SHP77 treated with DMSO at 0.1 percent for 48 hours (cell line): ENCODE measurements at places on chromosomes 3 and 15.

- DNase-seq = no peak
Observed at GRCh38 chr15:101440846-101441590, 48.5 kb downstream of the PCSK6 start.

DNA sequence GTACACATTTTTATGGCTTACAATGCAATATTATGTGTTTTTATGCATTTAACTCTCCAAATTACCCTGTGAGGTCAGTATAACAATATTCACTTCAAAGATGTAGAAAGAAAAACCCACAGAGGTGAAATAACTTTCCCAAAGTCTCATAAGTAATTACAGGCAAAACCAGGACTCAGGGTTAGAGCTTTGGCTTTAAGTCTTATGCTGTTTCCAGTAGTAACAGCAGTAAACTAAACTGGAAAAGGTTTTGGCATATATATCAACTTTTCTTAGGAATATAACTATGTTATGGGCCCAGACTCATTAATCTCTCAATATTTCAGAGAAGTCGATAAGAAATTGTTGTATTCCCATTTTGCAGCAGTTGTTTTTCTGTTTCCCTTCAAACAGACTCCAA, 206.3 kb upstream of the KCNMB2 start:
- no peak for DNase-seq

DNA sequence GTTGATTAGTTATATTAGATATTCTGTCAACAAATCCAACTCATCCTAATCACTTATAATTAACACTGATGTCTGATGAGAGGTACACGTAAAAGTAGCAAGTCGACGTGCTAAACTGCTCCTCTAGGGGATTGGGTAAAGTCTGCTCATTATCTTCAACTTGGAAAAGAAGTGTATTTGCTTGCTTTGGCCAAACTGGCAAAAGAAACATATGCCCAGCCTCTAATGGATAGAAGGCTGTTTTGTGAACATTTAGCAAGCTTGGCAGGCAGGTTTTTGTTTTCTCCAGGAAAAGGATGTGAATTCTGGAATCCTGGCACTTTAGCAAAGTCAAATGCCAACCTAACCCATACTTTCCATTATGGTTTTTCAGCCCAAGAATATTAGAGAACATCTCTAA, 264.8 kb downstream of the TBL1XR1 start:
- DNase-seq = no peak

DNA sequence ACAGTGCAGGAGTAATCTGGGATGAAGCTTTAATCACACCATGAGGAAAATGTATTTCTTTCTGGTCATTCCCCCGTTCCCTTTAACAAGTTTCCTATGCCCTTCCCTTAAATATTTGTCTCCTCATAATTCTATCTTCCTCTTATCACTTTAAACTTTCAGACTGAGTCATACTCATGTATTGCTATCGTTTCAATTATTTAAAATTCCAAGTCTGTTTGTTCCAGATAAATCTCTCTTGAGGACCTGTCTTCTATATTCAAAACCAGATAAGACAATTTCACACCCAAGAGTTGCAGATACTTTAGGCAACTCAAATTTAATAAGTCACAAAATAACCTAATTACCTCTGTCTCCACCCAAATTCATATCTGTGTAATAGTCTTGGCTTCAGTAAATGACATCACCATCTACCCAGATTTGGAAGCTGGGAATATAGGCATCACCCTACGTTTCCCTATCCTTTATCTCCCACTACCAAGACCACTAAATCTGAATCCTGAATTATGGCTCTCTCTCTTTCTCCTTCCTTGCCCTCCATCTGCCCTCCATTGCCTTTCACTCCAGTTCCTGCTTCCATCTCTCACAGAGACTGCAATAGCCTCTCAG, 220.1 kb downstream of the PYDC2 start:
- no peak for DNase-seq

GRCh38 chr3:61913701-61914100, 352.3 kb downstream of the PTPRG start:
- DNase-seq = no peak

- DNase-seq = no peak
Observed at GRCh38 chr3:129387487-129387886, 40.9 kb downstream of the EFCAB12 start.
